ENCODE measurements at places on chromosomes 4 and X.

- no peak for DNase-seq
Observed at GRCh38 chrX:121151293-121151692, 103.9 kb downstream of the GLUD2 start.

DNA sequence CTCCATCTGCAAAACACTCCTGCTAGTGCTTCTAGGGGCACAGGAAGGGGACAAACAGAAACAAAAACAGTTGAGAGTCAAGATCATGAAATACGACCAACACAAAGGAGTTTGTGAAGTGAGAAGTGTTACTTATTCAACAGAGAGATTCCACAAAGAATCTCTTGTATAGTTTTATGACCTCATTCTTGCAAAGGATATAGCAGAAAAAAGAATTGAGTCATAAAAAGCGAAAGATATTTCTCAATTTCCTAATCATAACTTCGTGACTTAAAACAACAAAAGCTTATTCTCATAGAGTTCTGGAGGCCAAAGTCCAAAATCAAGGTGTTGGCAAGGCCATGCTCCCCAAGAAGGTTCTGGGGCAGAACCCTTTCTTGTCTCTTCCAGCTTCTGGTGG, 40.7 kb downstream of the TIGD4 start:
- no peak for DNase-seq

GRCh38 chr4:72911316-72911715, 158.2 kb downstream of the COX18 start:
- no peak for DNase-seq

DNA sequence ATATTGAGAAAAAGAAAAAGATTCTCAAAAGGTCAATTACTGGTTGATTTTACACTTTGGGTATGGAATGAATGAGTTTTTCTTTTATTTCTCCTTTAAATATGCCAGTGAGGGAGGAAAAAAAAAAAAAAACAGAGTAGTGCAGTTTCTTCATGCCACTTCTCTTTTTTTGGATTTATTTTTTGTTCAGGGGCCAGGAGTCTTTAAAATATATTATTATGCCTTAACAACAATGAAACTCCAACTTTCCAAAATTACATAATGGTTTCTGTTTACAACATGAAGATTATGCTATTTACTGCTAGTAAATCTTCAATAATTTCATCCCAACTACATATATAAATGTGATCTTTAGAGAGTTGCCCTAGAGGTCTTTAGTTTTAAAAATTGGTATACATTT, 31.9 kb downstream of the DTHD1 start:
- no peak for DNase-seq

GRCh38 chr4:67879486-67879885, 4.3 kb downstream of the TMPRSS11D start:
- no peak for DNase-seq

DNA sequence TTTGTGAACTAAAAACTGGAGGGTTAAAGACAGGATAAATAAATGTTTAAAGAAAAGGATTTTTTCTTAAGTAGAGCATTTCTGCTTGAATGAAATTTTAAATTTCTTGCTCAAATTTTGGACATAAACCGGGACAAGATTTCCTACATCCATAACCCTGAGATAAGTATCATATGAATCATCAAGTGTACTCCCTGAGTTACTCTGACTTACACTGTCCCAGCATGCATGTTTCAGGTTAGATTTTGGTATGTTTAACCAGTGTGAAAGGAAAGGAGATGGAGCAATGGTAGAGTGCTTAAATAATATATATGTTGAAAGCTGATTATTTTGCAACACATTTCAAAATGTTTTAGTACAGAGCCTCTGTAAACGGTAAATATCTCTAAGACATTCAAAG, 175.2 kb downstream of the ADGRL3 start:
- DNase-seq: no peak

GRCh38 chr4:41806807-41807206, 58.3 kb upstream of the PHOX2B start:
- no peak for DNase-seq

GRCh38 chr4:88457307-88458103, 586 bp downstream of the HERC5 start:
- peak; percentile 81 for DNase-seq

GRCh38 chr4:47705326-47705981, 132.4 kb downstream of the CORIN start:
- peak; percentile 34 for DNase-seq

- no peak for DNase-seq
Observed at GRCh38 chr4:101292214-101292613, 55.1 kb downstream of the PPP3CA start.

GRCh38 chr4:150033901-150034300, 44.3 kb upstream of the DCLK2 start:
- DNase-seq: no peak

GRCh38 chrX:153867671-153868070, 18.3 kb downstream of the L1CAM start:
- no peak for DNase-seq

GRCh38 chr4:145829629-145830395, 108.8 kb downstream of the ZNF827 start:
- no peak for DNase-seq

DNA sequence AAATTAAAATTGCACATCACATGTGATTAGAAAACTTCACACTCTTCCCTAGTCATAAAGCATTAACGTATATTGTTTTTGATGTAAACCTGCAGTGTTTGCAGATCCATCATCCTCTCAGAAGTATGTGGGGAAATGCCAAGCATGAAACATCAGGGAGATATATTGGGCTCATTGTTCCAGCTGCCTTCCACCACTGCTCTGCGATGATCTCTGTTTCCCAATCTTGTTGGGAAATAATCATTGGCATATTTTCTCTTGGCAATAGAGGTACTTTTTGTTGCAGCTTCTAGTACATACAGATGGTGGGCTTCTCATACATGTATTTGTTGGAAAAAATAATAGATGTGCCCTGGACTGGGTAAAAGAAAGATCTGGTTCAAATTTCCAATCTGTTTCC, 466.3 kb upstream of the HS3ST1 start:
- DNase-seq: no peak

GRCh38 chr4:145731028-145731427, 51.1 kb downstream of the C4orf51 start:
- DNase-seq: peak; percentile 67

DNA sequence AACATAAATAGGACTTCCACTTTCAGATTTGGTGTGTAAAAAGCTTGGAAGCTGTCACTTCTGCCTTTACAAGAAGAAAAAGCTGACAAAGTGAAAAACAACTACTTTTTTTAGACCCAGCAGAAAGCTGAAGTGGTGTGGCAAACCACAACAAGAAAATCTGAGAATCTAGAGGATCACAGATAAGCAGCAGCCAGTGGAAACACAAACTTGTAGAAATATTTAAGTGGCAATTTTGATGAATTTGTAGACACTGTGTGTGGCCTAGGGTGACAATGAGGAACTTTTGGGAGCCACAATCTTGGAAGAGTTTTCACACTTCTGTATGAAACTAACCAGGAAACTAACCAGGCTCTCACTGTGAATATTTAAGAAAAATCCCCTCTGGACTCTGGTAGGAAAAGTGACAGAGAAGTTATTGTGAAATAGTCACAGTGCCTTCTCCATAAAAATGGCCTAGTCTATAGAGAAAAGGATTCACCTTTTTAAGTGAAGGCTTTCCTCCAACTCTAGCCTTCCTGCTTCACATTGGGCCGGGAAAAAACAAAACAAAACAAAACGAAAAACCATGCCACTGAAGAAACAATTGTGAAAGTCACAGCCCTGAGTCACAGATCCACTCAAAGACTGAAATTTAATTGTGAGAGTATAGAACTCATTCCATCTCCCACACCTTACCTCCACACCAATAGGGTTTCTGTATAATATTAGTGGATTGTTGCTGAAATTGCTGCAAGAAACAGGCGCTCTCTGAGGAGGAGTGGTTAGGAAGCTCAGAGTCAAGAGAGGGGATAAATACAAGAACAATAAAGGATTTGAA, 26.7 kb upstream of the GUCY1A1 start:
- DNase-seq: no peak

DNA sequence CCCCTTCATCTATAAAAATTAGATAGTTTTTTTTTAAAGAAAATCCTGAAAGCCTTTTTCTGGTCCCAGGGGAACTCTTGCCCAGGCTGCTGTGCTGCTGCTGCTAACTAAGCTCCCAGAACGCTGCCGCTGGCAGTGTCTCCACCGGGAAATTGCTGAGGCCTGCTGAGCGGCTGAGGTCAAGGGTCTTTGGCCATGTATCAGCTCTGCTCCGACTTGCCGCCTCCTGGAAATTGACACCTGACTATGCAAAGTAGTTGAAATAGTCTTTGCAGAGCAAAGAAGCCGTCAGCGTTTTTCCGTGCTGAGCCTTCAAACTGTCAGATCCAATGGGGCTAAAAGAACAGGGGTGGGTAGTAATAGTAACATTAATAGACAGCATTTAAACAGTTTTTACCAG, 839 bp downstream of the QDPR start:
- no peak for DNase-seq

Data from D341Med (cell line).